ENCODE measurements at places on chromosomes 2 and 18.

- DNase-seq: no peak
These were observed 224.5 kb upstream of the MGAT5 start for GRCh38 chr2:134029418-134029817.

DNA sequence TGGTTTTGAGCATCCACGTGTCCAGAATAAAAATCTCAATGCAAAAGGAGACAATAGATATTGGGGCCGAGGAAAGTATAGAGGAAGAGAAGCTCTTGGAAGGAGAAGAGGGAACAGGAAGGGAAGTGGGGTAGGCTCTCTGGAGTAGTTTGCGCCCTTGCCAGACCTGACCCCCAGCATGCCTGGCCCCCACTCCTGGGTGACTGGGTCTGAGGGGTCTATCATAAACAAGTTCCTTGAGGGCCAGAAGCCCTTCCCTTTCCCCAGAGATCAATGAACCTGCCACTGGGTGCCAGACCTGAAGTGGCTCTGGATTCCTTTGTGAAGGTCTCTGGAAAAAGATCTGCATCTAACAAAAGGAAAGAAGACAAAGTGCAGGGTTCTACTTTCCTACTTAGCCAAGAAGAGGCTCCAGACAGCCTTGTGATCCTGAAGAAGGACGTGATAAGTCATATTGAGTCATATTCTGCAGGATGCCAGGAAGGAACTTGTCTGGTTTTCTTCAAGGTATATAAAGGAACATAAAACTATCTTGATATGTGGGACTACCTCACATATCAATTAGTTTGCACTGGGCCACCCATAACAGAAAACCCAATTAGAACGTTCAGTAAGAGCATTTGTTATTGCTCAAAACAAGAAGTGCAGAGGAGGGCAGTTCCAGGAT, 18.7 kb upstream of the ATOH8 start:
- no peak for DNase-seq

DNA sequence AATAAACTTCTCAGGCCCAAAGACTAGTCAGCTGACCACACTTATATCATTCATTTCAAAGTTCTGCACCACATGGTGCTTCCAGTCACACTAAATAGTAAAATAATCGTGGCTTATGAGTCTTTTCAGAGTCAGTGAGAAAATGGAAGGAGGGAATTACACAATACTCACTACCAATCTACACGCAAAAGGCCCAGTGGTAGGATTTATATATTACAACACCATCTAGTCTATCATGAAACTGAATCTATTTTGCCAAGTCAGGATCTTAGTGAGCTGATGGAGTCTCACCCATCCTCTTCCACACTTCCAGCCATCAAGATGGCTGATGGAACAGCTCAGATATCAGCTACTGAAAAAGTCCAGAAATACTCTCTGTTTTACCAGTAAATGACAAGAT, 21.9 kb downstream of the INO80D start:
- DNase-seq: no peak

GRCh38 chr2:45085487-45085886, 76.2 kb upstream of the SIX2 start:
- DNase-seq: no peak

GRCh38 chr2:71668326-71669057, 215.1 kb downstream of the DYSF start:
- DNase-seq: no peak

- DNase-seq: no peak
These were observed 117.2 kb downstream of the TCF4 start for GRCh38 chr18:55470826-55471225.

- no peak for DNase-seq
These were observed 229.5 kb downstream of the AGAP1 start for GRCh38 chr2:235723371-235723770.

Data from GM06990 (cell line).